ENCODE measurements at places on chromosomes 11 and 22. TPM values are rescaled to one million over a fixed set of nuclear protein-coding genes. Genes with fewer than 3 reads are reported as not detected.
A peak's percentile ranks its signal among the peaks of the same experiment; 100 is the strongest.

FOSL1 gene
- not detected for total RNA-seq

MMP8 gene
- total RNA-seq: not detected

LRRC75B gene
- total RNA-seq: 63.6 TPM

- DNase-seq: no peak
- peaks cover 39% of the 10 kb centered on the region for H3K4me1 ChIP-seq
- no peaks in the 10 kb centered on the region for H3K36me3 ChIP-seq
- no peaks in the 10 kb centered on the region for H3K27me3 ChIP-seq
- H3K4me3 ChIP-seq: no peak overlapping the region
These were observed 18.2 kb upstream of the CCDC34 start for GRCh38 chr11:27381238-27381666.

SAA1 gene
- total RNA-seq: not detected

CCDC73 gene
- total RNA-seq: not detected

DNA sequence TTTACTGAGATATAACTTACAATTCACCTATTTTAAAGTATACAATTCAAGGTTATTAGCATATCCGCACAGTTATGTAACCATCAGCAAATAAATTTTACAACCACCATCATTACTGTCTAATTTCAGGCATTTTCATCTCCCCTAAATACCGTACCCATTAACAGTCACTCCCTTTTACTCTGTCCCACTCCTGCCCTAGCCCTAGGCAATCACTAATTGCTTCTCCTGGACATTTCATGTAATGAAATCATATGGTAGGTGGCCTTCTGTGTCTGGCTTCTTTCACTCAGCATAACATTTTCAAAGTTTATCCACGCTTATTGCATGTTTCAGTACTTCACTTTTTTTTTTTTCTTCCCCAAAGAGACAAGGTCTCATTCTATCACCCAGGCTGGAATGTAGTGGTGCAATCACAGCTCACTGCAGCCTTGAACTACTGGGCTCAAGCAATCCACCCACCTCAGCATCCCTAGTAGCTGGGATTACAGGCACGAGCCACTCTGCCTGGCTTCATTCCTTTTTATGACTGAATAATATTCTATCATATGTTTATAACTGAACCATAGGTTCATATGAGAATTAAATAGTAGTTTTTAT lies 61.4 kb upstream of the CHRM4 start:
- no peak overlapping the region for H3K4me3 ChIP-seq
- DNase-seq: no peak
- no peak overlapping the region for H3K27ac ChIP-seq
- peaks cover 36% of the 10 kb centered on the region for H3K4me1 ChIP-seq
- peaks cover 2% of the 10 kb centered on the region for H3K27me3 ChIP-seq
- H3K36me3 ChIP-seq: no peaks in the 10 kb centered on the region

DNA sequence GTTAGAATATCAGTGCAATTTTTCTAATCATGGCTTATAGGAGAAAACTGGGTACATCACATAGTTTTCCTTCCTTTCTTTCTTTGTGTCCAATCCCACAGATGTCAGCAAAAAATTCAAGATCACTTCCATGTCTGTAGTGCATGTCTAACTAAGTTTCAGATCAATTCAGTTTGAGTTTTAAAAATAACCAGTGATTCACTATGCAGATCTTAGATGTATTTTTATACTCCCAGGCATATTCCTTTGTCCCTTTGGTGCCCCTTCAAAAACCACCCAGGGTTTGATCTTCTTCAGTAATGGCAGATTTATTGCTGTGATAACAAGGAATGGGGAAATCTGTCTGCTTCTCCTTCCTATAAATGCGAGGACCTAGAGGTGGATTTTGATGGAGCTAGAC lies 915.6 kb downstream of the METTL15 start:
- H3K36me3 ChIP-seq: no peaks in the 10 kb centered on the region
- no peaks in the 10 kb centered on the region for H3K4me1 ChIP-seq
- H3K27ac ChIP-seq: no peak overlapping the region
- H3K27me3 ChIP-seq: no peaks in the 10 kb centered on the region
- no peak for DNase-seq
- no peak overlapping the region for H3K4me3 ChIP-seq

DNA sequence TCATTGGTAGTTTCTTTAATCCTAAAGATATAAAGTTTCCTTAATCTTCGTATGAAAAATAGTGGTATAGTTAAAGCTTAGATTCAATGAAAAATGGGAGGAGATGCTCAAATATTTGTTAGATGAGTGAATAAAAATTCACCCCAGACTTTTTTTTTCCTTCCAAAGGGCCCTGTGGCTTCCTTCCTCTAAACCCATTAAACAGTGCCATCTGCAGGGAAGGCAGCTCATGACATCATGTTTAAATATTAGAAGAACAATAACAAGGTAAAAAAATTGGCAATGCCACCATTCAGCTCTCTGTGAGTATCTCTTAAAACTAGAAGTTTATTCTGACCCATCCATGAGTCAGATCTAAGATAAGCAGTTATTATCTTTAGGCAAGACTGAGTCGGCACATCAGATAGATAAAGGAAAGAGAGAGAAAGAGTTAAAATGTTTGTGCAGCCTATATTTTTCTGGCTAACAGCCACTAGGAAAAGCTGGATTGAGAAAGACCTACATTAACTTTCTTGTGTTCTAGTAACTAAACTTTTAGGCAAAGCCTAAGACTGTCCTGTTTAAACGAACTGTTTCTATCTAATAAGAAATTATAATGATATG lies 19.1 kb upstream of the OOSP1 start:
- H3K4me3 ChIP-seq: no peak overlapping the region
- peak; percentile 26 for DNase-seq
- H3K4me1 ChIP-seq: no peaks in the 10 kb centered on the region
- no peaks in the 10 kb centered on the region for H3K27me3 ChIP-seq

DNA sequence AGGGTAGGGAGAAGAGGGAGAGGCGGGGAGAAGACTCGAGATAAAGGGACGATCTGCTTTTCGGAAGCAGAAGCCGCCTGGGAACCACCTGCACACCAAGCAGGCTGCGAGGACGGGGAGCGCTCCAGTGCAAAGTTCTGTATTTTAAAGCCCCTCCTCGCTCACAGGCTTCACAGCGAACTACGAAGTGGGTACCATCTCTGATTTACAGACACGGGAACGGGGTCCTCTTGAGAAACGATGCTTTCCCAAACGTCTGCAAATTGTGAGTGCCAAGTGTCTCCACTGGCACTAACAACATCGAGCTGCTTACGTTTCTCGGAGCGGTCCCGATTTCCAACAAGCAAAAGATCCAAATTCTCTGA lies 700 bp upstream of the STX3 start:
- H3K36me3 ChIP-seq: no peaks in the 10 kb centered on the region
- no peak for DNase-seq
- peak overlapping the region; percentile 92 for H3K27ac ChIP-seq
- peaks cover 11% of the 10 kb centered on the region for H3K4me1 ChIP-seq
- peaks cover 15% of the 10 kb centered on the region for H3K27me3 ChIP-seq

ADORA2A gene
- 15.9 TPM for total RNA-seq

DNA sequence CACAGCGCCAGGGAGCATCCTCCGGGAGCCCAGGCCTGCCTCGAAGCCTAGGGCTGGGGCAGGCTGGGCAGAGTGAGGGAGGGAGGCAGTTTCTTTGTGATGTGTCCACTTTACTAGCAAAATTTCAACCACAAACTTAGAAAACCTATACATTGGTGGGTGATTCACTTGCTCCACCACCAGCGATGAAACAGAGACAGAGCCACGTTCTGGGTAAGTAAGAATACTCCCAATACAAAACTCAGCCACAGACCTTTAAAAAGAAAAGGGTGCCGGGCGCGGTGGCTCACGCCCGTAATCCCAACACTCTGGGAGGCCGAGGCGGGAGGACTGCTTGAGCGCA lies 22.3 kb downstream of the CDKN1C start:
- peaks cover 10% of the 10 kb centered on the region for H3K27me3 ChIP-seq
- no peak for DNase-seq
- H3K4me1 ChIP-seq: peaks cover 27% of the 10 kb centered on the region
- peak overlapping the region; percentile 49 for H3K4me3 ChIP-seq
